ENCODE measurements at places on chromosomes 2 and 18.

DNA sequence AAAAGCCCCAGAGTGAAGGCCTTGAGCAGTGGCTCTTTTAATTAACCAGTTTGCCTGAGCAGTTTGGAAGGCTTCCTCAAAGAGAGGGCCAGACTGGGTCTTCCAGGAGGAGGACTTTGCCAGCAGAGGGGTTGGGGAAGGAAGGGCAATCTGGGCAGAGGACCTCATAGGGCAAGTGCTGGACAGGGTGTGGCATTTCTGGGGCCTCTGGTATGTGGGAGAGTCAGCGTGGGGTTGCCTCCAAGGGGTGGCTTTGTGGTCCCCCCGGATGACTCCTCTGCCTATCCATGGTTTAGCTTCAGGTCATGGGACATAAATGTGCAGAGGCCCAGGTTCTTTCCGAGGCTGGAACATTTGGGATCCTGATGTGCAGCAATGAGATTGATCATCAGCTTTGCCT is 12.6 kb downstream of the GLI2 start:
- DNase-seq: no peak

GRCh38 chr18:69659142-69659651 is 258.5 kb downstream of the DOK6 start:
- DNase-seq: no peak

DNA sequence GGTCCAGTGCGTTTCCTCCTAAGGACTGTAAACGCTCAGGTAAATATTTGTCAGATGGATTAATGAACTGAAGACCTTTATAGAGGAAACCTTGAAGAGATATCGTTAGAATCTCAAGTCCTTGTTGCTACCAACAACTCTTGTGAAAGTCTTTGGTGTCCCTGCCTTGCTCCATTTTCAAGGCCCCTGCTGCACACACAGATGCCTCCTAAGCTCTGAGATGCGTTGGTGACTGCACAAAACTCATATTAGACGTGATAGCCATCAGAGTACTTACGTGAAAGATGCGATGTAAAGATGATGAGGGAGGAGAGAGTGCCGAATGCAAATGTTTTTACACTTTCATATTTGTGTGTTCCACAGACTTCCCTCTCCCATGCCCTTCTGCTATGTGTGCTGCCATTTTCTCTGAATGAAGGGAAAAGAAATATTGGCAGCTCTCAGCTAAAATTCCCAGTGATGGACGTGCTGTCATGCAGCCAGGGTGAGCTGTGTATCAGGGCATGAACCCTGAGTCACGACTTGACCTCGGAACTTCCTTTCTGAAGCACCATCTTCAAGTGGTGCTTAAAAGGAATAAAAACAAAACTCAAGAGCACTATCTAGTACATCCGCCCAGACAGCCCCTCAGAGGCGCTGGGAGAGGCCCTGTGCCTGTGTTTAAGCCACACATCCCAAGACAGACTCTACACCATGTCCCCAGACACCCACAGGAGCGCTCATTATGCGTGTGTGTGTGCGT is 117.4 kb downstream of the FAM210A start:
- DNase-seq: no peak

GRCh38 chr18:58223717-58224424 is 179.8 kb downstream of the NEDD4L start:
- DNase-seq: peak; percentile 42

DNA sequence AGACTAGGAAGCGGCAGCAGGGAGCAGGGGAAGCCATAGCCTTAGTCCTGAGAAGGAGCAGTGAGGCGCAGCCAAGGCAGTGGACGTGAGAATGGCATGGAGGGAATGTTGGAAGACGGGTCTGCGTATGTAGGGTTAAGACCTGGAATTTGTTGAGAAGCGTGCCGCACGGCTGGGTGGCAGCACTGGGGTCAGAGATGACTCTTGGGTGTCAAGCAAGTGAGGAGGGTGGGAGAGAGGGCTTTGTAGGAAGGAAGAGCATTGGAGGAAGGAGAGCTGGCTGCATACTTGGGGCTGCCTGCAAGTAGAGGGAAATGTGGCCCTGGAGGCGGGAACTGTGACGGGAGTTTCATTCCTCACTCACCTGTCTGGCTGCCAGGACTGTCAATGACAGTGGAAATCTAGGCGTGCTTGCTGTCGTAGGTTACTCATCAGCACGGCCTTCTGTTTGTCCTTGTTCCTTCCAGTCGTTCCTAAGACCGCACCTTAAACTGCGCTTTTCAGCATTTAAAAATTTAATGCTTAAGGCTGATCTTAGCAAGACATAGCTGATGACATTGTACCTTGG is 108.0 kb downstream of the ITGB1BP1 start:
- no peak for DNase-seq

DNA sequence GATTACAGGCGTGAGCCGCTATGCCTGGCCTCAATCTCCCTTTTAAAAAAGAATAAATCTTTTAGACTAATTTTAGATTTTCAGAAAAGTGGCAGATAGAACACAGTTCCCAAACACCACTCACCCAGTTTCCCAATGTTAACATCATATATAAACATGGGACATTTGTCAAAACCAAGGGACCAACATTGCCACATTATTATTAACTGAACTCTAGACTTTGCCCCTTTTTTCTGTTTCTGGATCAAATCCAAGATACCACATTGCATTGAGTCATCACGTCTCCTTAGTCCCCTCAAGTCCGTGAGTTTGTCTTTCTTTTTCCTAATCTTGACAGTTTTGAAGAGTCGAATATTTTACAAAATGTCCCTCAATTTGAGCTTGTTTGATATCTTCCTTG is 2.4 kb downstream of the C2orf42 start:
- no peak for DNase-seq

DNA sequence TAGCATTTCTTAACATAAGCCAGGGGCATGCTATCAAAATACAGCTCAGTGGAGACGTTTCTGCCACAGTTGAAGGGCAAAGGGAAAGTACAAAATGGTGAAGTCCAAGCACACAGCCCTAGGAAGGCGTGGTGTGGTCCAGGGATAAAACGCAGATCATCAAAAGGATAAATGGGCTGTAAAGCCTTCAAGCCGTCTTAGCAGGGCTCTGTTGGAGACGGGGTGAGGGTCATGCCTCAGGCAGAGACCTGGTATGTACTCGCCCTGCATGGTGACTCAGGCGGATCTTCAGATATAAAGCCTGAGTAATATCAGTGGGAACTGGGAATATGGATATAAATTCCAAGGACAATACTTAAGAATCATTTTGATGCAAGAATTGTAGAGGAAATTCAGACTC is 61.2 kb downstream of the NGEF start:
- peak; percentile 26 for DNase-seq

All from urothelium cell line (cell line).